ENCODE measurements at places on chromosomes 5 and 9.

DNA sequence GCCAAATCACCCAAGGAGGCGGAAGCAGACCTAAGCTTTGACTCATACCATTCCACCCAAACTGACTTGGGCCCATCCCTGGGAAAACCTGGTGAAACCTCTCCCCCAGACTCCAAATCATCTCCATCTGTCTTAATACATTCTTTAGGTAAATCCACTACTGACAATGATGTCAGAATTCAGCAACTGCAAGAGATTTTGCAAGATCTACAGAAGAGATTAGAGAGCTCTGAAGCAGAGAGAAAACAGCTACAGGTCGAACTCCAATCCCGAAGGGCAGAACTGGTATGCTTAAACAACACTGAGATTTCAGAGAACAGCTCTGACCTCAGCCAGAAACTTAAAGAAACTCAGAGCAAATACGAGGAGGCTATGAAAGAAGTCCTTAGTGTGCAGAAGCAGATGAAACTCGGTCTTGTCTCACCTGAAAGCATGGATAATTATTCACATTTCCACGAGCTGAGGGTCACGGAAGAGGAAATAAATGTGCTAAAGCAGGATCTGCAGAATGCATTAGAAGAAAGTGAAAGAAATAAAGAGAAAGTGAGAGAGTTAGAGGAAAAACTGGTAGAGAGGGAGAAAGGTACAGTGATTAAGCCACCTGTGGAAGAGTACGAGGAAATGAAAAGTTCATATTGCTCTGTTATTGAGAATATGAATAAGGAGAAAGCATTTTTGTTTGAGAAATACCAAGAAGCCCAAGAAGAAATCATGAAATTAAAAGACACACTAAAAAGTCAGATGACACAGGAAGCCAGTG lies 15.8 kb upstream of the TTC23L start:
- no peak for DNase-seq

DNA sequence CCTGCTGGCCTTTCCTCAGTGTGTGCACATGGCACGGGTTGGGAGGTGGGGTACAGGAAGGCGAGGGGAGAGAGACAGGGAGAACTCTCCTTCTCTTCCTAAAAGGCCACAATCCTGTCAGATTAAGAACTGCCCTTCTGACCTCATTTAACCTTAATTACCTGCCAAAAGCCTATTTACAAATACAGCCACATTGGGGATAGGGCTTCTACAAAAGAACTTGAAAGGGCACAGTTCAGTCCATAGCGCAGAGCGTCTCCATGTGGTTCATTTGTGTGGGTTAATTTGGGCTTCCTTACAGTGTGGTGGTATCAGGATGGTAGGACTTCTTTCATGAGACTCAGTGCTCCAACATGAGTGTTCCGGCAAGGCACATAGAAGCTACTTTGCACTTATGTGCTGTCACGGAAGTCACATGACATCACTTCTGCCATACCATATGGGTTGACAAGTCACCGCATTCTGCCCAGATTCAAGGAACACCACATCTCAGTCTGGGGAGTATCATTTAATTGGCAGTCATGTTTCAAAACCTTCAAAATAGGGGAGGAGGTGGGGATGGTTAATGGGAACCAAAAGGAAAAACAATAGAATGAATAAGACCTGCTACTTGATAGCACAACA lies 46.8 kb downstream of the NLN start:
- DNase-seq, result no peak

GRCh38 chr9:5698810-5699556 lies 70.1 kb downstream of the RIC1 start:
- no peak for DNase-seq

GRCh38 chr5:82347201-82347865 lies 69.2 kb upstream of the RPS23 start:
- no peak for DNase-seq

All from CD4-positive, alpha-beta T cell treated with Interleukin-6 for 4 hours (primary cell).